Fibroblast of lung (primary cell): ENCODE measurements at places on chromosomes 13 and 19. TPM values are rescaled to one million over a fixed set of nuclear protein-coding genes. Genes with fewer than 3 reads are reported as not detected.
A peak's percentile ranks its signal among the peaks of the same experiment; 100 is the strongest.

DNA sequence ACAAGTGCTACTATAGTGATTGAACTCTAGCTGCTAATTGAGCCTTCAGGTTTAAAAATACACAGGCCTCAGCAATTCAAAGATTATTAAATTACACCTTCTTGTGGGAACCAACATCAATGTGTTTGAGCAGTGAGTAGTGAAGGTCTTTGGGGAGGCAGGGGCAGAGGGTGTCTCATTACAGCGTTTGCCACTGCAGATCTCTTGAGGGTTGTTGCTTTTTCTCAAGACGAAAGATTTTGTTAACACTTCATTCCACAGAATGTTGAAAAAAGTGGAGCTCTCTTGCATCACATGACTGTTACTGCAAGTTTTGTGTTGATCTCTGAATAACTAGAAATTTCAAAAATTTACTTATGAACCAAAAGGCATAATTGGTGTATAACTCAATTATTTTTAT is 253.6 kb downstream of the ATP8A2 start:
- H3K4me1 ChIP-seq = no peaks in the 10 kb centered on the region
- H3K27me3 ChIP-seq = no peaks in the 10 kb centered on the region
- H3K36me3 ChIP-seq = no peaks in the 10 kb centered on the region
- H3K4me3 ChIP-seq = no peak overlapping the region
- H3K27ac ChIP-seq = no peak overlapping the region
- DNase-seq = no peak

NCAN gene
- not detected in 2 replicates for polyA plus RNA-seq

- H3K4me3 ChIP-seq = no peak overlapping the region
- DNase-seq = no peak
- no peaks in the 10 kb centered on the region for H3K36me3 ChIP-seq
- no peaks in the 10 kb centered on the region for H3K4me1 ChIP-seq
- no peaks in the 10 kb centered on the region for H3K27me3 ChIP-seq
These were observed 705.7 kb downstream of the SLITRK5 start for GRCh38 chr13:88376760-88377388.

GRCh38 chr19:51321799-51322198 is 10.4 kb downstream of the IGLON5 start:
- no peak overlapping the region for H3K4me3 ChIP-seq
- H3K4me1 ChIP-seq = no peaks in the 10 kb centered on the region
- no peaks in the 10 kb centered on the region for H3K36me3 ChIP-seq
- no peak for DNase-seq

GRCh38 chr19:58450856-58451357 is 515 bp upstream of the ZNF324B start:
- H3K4me3 ChIP-seq = peak overlapping the region; percentile 78
- H3K4me1 ChIP-seq = peaks cover 6% of the 10 kb centered on the region
- peaks cover 5% of the 10 kb centered on the region for H3K27me3 ChIP-seq
- no peak for DNase-seq

GRCh38 chr13:51612867-51613266 is 28.6 kb downstream of the WDFY2 start:
- H3K36me3 ChIP-seq = no peaks in the 10 kb centered on the region
- H3K4me1 ChIP-seq = peaks cover 2% of the 10 kb centered on the region
- DNase-seq = no peak

GRCh38 chr13:99528547-99528946 is 27.3 kb downstream of the TM9SF2 start:
- H3K27me3 ChIP-seq = no peaks in the 10 kb centered on the region
- no peak overlapping the region for H3K4me3 ChIP-seq
- no peak for DNase-seq
- H3K27ac ChIP-seq = no peak overlapping the region

ALDH16A1 gene
- 2.4 and 4.3 TPM in 2 replicates for polyA plus RNA-seq

GRCh38 chr19:32708457-32708856 is 11.1 kb upstream of the TDRD12 start:
- H3K36me3 ChIP-seq = no peaks in the 10 kb centered on the region
- no peak overlapping the region for H3K4me3 ChIP-seq
- H3K4me1 ChIP-seq = no peaks in the 10 kb centered on the region
- H3K27me3 ChIP-seq = no peaks in the 10 kb centered on the region
- H3K27ac ChIP-seq = no peak overlapping the region

DNA sequence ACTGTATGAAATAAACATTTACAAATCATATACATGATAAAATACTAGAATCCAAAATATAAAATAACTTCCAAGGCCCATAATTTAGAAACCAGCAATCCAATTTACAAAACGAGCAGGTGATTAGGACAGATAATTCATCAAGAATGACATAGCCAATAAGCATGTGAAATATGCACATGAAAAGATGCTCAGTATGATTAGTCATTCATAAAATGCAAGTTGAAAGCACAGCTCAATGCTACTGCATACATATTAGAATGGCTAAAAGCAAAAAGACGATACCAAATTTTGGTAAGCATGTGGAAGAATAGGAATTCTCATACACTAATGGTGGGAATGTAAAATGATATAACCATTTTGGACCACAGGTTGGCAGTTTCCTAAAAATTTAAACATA is 837.2 kb upstream of the MIR17HG start:
- no peak overlapping the region for H3K27ac ChIP-seq
- no peak for DNase-seq
- no peak overlapping the region for H3K4me3 ChIP-seq
- H3K27me3 ChIP-seq = no peaks in the 10 kb centered on the region
- H3K36me3 ChIP-seq = no peaks in the 10 kb centered on the region

GRCh38 chr13:109565877-109566276 is 220.5 kb downstream of the IRS2 start:
- no peaks in the 10 kb centered on the region for H3K4me1 ChIP-seq
- no peaks in the 10 kb centered on the region for H3K36me3 ChIP-seq
- no peak for DNase-seq
- H3K27me3 ChIP-seq = peaks cover 4% of the 10 kb centered on the region
- no peak overlapping the region for H3K27ac ChIP-seq

DNA sequence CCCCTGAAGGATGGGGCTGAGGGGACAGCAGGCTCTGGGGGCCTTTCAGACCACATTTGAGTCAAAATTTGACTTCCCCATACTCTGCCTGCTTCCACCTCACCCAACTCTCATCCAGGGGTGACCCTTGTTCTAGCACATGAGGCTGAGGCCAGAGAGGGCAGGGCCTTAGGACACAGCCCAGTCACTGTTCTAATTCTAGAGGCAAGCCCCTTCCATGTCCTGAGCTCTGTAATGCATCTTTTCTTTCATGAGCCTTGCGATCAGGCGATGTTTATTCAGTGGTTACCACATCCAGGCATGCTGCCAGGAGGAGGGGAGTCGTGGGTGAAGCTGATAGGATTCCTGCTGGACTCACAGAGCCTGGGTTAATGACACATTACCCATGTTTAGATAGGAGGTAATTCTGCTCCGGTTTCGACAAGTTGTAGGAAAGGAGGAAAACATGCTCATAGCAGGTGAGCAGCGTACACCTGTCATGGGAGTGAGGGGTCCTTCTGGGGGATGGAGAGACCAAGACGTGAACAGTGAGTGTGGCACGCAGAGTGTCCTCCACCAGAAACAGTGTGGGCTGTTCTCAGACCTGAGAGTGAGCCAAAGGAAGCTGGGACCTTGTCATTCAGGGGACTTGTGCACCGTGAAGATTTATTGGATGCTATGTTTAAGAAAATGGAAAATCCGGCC is 9.3 kb downstream of the RPS9 start:
- H3K27me3 ChIP-seq = no peaks in the 10 kb centered on the region
- peaks cover 26% of the 10 kb centered on the region for H3K4me1 ChIP-seq
- peak; percentile 99 for DNase-seq
- peak overlapping the region; percentile 61 for H3K27ac ChIP-seq
- peaks cover 19% of the 10 kb centered on the region for H3K36me3 ChIP-seq

- peak overlapping the region; percentile 77 for H3K27ac ChIP-seq
- H3K27me3 ChIP-seq = no peaks in the 10 kb centered on the region
- no peak for DNase-seq
- H3K4me1 ChIP-seq = peaks cover 17% of the 10 kb centered on the region
- H3K36me3 ChIP-seq = peaks cover 14% of the 10 kb centered on the region
These were observed 1.0 kb downstream of the GADD45GIP1 start for GRCh38 chr19:12955996-12956395.

- H3K4me1 ChIP-seq = peaks cover 8% of the 10 kb centered on the region
- no peaks in the 10 kb centered on the region for H3K27me3 ChIP-seq
- no peak for DNase-seq
- H3K36me3 ChIP-seq = peaks cover 18% of the 10 kb centered on the region
- H3K4me3 ChIP-seq = no peak overlapping the region
- H3K27ac ChIP-seq = no peak overlapping the region
These were observed 11.0 kb downstream of the MOB3A start for GRCh38 chr19:2084993-2085720.

GRCh38 chr19:28883241-28883693 is 329.7 kb downstream of the UQCRFS1 start:
- no peaks in the 10 kb centered on the region for H3K27me3 ChIP-seq
- no peaks in the 10 kb centered on the region for H3K36me3 ChIP-seq
- DNase-seq = peak; percentile 27
- peak overlapping the region; percentile 47 for H3K27ac ChIP-seq
- peaks cover 11% of the 10 kb centered on the region for H3K4me1 ChIP-seq
- H3K4me3 ChIP-seq = no peak overlapping the region
